ENCODE measurements at places on chromosomes 7 and 10. TPM values are rescaled to one million over a fixed set of nuclear protein-coding genes. Genes with fewer than 3 reads are reported as not detected.

GRID1 gene
- total RNA-seq, result not detected

APBB1IP gene
- 0.19 TPM for total RNA-seq

DYNC1I1 gene
- 2.3 TPM for total RNA-seq

WDFY4 gene
- not detected for total RNA-seq

ELAPOR2 gene
- 7.1 TPM for total RNA-seq

MYO3A gene
- total RNA-seq, result not detected

DNA2 gene
- total RNA-seq, result 6.2 TPM

PRPS1L1 gene
- not detected for total RNA-seq

VPS41 gene
- total RNA-seq, result 40.8 TPM

MNX1 gene
- not detected for total RNA-seq

NKX2-3 gene
- total RNA-seq, result not detected

RAB11FIP2 gene
- 12.1 TPM for total RNA-seq

EFCAB10 gene
- 0.56 TPM for total RNA-seq

All from regular cardiac myocyte (primary cell).